ENCODE measurements at places on chromosomes 11 and 22.
A peak's percentile ranks its signal among the peaks of the same experiment; 100 is the strongest.

- DNase-seq = peak; percentile 44
Observed at GRCh38 chr11:47388697-47389576, 10.6 kb upstream of the SPI1 start.

GRCh38 chr11:13061294-13061990 is 52.3 kb downstream of the RASSF10 start:
- DNase-seq = no peak

DNA sequence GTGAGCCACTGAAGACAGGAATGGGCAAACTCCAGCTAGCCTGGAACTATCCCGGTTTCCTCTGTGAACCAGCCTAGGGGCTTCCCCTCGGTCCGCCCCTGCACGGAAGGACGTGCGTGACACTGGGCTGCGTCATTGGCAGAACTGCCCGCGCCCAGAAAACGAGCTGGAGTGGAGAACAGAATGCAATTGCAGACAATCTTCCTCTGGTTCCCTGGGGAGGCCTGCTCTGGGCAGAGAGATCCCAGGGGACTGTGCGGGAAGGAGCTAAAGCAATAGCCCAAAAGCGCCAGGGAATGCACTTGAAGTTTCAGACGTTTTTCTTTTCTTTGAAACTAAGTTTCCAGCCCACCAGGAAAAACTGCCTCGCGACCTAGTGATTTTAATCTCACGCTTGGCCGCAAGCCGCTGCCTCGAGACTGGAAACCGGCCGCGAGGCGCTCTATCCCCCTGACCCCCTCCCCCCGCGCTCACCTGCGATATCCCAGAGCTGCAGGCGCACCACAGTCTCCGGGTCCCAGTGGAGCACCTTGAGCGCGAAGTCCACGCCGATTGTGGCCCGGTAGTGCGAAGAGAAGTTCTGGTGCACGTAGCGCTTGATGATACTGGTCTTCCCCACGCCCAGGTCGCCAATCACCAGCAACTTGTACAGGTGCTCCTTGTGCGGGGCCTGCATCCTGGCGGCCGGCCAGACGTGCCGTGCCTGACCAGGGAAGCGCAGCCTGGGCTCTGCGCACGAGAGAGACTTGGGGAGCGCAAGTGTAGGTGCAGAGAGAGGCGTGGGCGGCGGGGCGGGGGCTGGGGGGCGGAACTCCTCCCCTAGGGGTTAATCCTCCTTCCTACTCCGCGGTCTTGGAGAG is at the start of gene RAB38:
Gene RAB38, minus strand, starts transcription at position 735 of the 860 bp plus-strand sequence. Its CDS starts 59 bp downstream, at position 676.
- DNase-seq = peak; percentile 81

DNA sequence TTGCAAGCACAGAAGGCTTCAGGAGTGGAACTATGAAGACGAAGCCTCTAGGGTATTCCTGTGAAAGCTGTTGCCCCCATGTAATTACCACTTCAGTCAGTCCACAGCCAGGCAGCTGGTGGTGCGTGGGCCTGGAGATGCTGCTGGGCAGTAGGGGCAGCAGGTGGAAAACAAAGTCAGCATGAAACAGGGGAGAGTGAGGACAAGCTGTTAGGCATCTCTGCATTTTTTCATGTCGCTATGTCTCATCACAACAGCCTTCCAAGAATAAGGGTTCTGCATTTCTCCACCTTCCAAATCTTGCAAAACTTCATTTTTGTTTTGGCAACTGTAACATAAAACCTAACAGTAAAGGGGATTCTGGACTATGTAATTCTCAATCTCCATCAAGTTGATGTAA is 757.5 kb downstream of the NELL1 start:
- DNase-seq = no peak

DNA sequence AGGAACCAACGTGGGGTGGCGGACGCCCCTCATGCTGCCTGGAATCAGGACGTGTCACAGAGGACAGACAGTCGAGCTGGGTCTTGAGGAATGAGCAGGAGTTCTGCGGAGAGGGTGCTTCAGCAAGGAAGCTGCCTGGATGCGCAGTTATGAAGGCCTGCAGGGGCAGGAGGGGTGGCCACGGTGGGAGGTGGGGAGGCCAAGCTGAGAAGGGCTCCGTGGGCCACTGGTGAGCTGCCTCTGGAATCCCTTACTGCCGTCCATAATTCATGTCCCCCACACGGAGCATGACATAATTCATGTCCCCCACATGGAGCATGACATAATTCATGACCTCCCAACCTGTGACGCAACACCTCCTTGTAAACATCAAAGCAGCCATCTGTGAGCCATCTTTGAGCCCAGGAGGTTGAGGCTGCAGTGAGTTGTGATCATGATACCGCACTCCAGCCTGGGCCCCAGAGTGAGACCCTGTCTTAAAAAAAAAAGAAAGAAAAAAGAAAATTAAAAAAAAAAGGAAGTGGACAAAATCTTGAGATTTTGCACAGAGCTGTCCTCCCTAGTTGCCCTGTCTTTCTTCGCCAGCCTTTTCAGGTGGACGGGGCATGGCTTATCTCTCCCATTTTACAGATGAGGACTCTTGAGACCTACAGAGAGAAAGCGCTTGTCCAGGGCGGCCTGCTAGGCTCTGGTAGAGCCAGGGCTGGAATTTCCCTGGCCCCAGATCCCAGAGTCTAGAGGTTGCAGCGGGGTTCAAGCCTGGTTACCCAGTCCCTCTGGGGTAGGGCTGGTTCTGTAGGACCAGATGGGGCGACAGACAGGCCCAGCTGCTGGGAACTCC is 24.3 kb upstream of the PICK1 start:
- no peak for DNase-seq

GRCh38 chr11:30710221-30710620 is 124.1 kb upstream of the MPPED2 start:
- DNase-seq = no peak

- no peak for DNase-seq
Observed at GRCh38 chr22:43500792-43501785, 89.3 kb downstream of the MPPED1 start.

- DNase-seq = no peak
Observed at GRCh38 chr22:40051322-40051721, 56.6 kb downstream of the FAM83F start.

- DNase-seq = no peak
Observed at GRCh38 chr22:50016308-50016987, 3.9 kb upstream of the IL17REL start.

- no peak for DNase-seq
Observed at GRCh38 chr11:69651834-69652620, 11.1 kb downstream of the CCND1 start.

- DNase-seq = peak; percentile 45
Observed at GRCh38 chr11:6402561-6402981, 12.3 kb downstream of the SMPD1 start.

DNA sequence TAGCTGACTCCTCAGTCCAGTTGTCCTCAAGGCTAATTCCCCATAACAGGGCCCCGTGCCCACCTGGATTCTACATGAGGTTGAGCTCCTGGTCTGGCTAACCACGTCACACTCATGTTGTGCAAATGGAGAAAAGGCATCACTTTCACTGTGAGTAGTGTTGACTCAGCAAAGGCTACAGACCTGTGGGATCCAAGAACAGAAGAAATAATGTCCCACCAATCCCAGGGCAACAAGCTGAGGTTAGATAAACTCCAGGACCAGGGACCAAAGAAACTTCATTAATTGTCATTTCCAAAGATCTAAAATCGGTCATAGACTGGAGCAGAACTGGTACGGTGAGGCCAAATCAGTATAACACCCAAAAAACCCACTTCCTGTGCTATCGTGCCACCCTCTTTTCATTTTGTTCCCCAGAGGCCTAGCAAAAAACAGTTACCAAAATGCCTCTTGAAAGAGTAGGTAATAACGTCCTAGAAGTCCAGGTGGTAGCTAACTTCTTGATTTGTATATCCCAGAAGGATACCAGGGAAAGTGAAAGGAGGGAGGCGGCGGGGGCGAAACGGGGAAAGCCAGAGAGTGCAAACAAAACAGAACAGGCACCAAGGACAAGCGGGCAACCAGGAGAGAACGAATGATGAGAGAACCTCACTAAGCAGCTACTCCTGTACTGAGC is 1.4 kb downstream of the PCSK7 start:
- no peak for DNase-seq

GRCh38 chr22:48901324-48901723 is 926.3 kb downstream of the BRD1 start:
- no peak for DNase-seq

DNA sequence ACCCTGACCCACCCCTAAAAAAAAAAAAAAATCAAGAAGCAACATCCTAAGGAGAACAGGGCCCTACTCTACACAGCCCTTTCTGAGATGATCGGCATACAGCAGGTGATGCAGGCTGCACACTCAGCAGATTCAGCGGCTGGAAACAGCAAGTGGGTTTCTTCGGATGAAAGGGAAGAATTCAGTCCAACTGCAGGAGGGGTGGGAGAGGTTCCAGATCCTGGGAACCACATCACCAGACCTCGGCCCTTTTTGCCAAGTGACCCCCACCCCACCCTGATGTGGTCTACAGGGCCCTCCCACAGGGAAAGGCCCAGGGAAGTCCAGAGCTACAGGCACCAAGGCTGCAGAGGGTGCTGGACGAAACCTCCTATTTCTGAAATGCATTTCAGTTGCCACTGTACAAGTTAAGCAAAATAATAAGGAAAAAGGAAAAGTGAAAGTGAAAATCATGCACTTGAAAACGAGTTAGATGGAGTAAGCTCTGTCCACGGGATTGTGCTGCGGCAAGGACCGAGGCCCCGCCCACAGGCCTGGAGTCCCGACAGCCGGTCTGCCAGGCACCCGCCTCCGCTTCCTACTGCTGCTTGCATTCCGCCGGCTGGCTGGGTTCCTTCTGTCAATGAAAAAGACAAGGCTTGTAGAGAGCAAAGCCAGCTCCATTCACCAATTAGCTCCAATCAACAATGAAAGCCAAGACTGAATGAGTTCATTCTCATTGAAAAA is 16.0 kb upstream of the PHLDA2 start:
- peak; percentile 92 for DNase-seq

- DNase-seq = no peak
Observed at GRCh38 chr11:124707829-124708228, 31.9 kb upstream of the NRGN start.

DNA sequence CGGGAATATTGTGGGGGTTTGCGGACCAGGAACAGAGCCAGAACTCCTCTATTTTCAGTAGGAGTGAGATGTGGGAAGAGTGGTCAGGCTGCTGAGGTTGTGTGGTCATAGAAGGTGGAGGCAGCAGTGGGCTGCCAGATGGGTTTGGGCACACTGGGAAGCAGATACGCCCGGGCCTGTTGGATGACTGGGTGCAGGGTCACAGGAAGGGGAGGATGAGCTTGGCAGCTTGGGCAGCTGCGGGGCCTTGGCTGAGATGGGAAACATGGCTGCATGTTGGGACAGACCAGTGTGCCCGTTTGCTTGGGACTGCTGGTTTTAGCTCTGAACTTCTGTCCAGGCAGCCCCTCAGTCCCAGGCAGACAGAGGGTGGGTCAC is 11.4 kb downstream of the SHANK3 start:
- DNase-seq = no peak

- no peak for DNase-seq
Observed at GRCh38 chr11:78208257-78209165, 19.8 kb downstream of the USP35 start.

- DNase-seq = no peak
Observed at GRCh38 chr11:131185915-131186314, 184.5 kb upstream of the NTM start.

- no peak for DNase-seq
Observed at GRCh38 chr11:44127130-44127529, 31.7 kb downstream of the EXT2 start.

- DNase-seq = no peak
Observed at GRCh38 chr22:35204807-35205775, 52.2 kb upstream of the HMGXB4 start.

DNA sequence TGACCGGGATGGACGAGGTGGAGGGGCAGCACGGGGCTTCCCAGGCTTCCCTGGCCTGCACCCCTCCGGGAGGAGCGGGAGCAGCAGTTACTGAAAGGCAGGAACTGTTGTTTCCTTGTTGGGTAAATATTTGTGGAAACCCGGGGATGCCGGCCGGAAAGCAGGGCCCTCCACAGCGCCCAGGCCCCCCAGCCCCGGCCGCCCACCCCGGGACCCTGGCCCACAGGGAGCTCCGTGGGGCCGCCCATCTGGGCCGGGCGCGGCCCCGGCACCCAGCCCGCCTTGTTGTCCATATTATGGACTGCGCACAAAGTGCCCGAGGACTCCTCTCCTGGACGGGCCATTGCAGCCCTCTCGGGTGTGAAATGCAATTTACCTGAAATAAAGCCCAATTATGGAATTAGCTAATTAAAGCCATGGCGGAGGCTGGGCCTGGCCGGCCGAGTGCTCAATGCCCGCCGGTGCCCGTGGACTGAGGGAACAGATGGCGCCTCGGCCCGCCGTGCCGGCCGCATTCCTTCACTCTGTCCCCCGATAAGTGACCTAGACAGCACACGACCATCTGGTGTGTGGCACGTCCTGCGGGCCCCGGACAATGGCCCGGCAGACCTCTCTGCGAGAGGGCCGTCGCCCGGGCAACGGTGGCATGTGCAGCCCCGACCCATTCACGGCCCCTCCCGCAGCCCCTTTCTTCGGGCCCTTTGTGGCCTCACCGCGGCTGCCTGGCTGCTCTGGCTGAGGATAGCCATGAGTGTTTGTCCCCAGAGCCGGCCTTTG is 35.4 kb downstream of the CDKN1C start:
- no peak for DNase-seq

DNA sequence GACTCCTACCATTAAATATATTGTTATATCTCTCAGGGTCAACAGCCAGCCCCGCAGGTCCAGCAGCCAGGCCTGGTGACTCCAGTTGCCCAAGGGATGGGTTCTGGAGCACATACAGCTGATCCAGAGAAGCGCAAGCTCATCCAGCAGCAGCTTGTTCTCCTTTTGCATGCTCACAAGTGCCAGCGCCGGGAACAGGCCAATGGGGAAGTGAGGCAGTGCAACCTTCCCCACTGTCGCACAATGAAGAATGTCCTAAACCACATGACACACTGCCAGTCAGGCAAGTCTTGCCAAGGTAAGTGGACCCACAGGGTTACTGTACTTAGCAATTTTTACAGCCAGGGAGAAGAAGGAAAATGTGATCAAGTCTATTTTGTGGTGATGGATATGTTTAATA is 35.1 kb downstream of the EP300 start:
- DNase-seq = no peak
